PC-3 (cell line): ENCODE measurements at places on chromosomes 16 and 17. TPM values are rescaled to one million over a fixed set of nuclear protein-coding genes. Genes with fewer than 3 reads are reported as not detected.

DNA sequence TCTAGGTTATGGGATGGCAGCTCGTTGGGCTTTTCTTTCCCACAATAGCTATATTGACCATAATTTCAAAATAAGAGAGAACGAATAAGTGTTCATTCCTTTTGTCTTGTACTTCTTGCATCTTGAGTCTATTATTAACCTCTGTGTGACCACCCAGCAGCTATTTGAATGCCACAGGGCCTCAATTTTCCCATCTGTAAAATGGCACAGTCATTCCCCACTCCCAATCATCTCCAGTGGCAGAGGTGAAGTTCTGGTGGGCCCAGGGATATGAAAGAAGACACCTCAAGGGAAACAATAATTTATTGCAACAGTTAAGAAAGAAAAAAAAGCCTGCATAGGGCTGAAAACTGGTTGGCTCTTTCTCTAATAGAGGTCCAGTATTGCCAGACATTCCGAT lies 28.6 kb upstream of the NKD1 start:
- DNase-seq = no peak
- no peak overlapping the region for H3K4me3 ChIP-seq
- H3K27ac ChIP-seq = no peak overlapping the region
- H3K4me1 ChIP-seq = no peaks in the 10 kb centered on the region
- peaks cover 15% of the 10 kb centered on the region; the same call in 1 of the 2 replicates for H3K27me3 ChIP-seq

DNA sequence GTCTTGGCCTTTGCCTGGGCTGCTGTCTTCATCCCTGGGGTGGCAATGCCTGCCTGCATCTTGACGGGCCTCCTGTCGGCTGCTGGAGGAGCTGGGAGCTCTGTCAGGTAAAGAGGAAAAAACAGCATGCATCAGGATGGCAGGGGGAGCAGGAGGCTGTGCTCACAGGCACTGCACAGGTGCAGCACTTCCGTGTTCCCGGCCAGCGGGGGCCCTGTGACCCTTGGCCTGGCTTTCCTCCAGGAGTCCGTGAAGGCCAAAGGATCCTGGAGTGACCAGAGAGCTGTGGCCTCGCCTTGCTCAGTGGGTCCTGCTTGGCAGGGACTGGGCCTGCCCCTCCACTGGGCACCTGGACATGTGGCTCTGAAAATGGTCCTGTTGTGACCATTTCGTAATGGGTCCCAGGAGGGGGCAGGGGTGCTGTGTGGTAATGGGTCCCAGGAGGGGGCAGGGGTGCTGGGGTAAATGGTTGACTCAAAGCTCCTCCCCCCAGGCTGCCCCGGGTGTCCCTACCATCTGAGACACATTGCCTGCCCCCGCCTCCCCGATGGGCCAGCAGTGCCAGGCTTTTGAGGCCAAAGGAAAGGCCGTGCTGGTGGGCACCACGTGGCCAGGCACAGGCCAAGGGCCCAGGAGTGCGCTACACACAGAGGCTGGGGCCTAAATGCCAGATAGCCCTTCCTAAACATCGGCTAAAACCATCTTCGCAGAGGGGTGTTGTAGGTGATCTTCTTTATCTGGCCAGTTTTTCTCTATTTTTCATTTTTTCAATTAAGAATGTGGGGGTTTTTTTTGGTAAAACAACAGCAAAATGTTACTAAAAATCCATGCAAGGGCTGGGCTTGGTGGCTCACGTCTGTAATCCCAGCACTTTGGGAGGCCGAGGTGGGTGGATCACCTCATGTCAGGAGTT lies 4.0 kb upstream of the FASN start:
- H3K4me3 ChIP-seq = no peak overlapping the region
- no peak overlapping the region for H3K27ac ChIP-seq
- no peak for DNase-seq
- H3K4me1 ChIP-seq = peaks cover 34% of the 10 kb centered on the region
- H3K27me3 ChIP-seq = no peaks in the 10 kb centered on the region
- H3K36me3 ChIP-seq = no peaks in the 10 kb centered on the region

- DNase-seq = no peak
- H3K4me3 ChIP-seq = no peak overlapping the region
- no peaks in the 10 kb centered on the region for H3K27me3 ChIP-seq
- no peaks in the 10 kb centered on the region for H3K36me3 ChIP-seq
- H3K27ac ChIP-seq = no peak overlapping the region
Observed at GRCh38 chr16:52613508-52613907, 66.6 kb upstream of the TOX3 start.

DNA sequence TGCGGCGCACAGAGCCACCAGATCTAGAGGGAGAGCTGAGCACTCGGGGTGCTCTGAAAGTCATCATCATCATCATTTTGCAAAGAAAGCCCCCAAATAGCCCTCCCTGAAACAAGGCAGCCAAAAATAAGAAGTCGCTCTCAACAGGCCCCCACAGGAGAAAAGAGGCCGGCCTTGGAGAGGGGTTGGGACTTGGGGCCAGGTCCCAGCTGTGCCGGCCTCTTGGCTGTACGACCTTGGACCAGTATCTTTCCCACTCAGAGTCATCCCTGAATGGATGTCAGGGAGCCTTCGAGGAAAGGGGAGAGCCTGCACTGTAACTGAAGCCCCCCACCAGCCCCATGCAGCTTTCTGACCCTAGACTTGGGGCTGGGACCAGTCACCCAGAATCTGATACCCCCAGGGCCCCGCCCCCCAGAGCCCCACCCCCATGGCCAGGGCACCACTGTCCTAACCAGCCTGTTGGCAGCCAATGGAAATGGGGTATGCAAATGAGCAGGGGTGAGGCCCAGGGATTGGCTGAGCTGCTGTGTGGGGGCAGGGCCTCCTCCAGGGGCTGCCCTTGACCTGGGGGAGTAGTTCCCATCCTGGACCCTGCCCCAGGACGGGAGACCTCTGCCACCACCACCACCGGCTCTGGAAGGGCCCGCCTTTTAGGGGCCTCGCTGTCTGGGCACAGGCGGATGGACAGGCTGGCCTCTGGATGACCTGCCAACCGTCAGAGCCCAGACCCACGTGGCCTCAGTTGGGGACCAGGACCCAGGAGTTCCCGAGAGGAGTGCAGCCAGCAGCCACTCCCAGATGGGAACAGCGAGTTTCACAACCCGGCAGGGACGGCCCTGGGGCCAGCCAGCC lies 15.4 kb downstream of the ZFPM1 start:
- no peak overlapping the region for H3K27ac ChIP-seq
- no peaks in the 10 kb centered on the region for H3K4me1 ChIP-seq
- DNase-seq = peak; percentile 36
- no peak overlapping the region for H3K4me3 ChIP-seq
- H3K36me3 ChIP-seq = no peaks in the 10 kb centered on the region
- H3K27me3 ChIP-seq = no peaks in the 10 kb centered on the region

- H3K27ac ChIP-seq = no peak overlapping the region
- DNase-seq = no peak
- H3K4me1 ChIP-seq = no peaks in the 10 kb centered on the region
- no peaks in the 10 kb centered on the region for H3K27me3 ChIP-seq
Observed at GRCh38 chr16:52896478-52897164, 156.1 kb downstream of the CHD9NB start.

DNA sequence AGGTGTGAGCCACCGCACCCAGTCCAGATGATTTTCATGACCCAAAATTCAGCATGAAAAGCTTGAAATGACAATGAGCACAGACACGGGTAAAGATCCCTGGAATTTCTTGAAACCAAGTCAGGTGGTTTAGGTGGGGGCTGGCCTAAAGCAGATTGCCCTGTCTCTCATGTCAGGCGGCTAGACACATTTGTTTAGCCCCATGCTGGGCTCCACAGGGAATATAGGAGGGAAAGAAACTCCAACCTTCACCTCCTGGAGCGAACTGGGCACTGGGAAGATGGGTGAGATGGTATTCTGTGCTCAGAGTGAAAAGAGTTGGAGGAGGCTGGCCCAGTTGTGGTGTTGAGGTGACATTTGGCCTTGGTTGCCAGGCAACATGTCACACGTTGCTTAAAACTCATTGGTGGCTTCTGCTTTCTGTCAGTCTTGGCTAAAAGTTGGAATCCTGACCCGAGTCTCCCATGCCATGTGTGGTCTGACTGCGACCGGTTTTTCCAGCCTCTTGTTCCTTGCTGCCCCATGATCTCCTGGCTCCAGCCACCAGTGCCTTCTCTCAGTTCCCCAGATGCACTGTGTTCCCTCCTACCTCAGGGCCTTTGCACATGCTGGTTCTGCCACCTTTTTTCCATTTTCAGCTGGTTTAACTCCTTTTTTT lies 113.7 kb downstream of the ABCC6 start:
- DNase-seq = no peak
- peaks cover 5% of the 10 kb centered on the region; the same call in 1 of the 2 replicates for H3K36me3 ChIP-seq
- H3K27ac ChIP-seq = no peak overlapping the region
- no peak overlapping the region for H3K4me3 ChIP-seq

- no peak overlapping the region for H3K27ac ChIP-seq
- peaks cover 21% of the 10 kb centered on the region for H3K4me1 ChIP-seq
- H3K4me3 ChIP-seq = no peak overlapping the region
- no peak for DNase-seq
- H3K36me3 ChIP-seq = no peaks in the 10 kb centered on the region
Observed at GRCh38 chr17:3961564-3962047, 2.6 kb downstream of the ATP2A3 start.

- H3K36me3 ChIP-seq = no peaks in the 10 kb centered on the region
- no peak overlapping the region for H3K4me3 ChIP-seq
- no peak overlapping the region for H3K27ac ChIP-seq
- DNase-seq = peak; percentile 62
- H3K27me3 ChIP-seq = no peaks in the 10 kb centered on the region; the same call in 1 of the 2 replicates
- H3K4me1 ChIP-seq = peaks cover 6% of the 10 kb centered on the region; the same call in 1 of the 2 replicates
Observed at GRCh38 chr17:52181782-52182181, 23.3 kb upstream of the CA10 start.

GRCh38 chr16:26712876-26713275 lies 353.9 kb upstream of the C16orf82 start:
- H3K27ac ChIP-seq = no peak overlapping the region
- H3K4me1 ChIP-seq = no peaks in the 10 kb centered on the region
- DNase-seq = no peak
- no peaks in the 10 kb centered on the region for H3K36me3 ChIP-seq
- H3K27me3 ChIP-seq = no peaks in the 10 kb centered on the region

- H3K27me3 ChIP-seq = no peaks in the 10 kb centered on the region
- H3K4me1 ChIP-seq = no peaks in the 10 kb centered on the region
- no peak for DNase-seq
- H3K27ac ChIP-seq = no peak overlapping the region
- H3K4me3 ChIP-seq = no peak overlapping the region
- H3K36me3 ChIP-seq = no peaks in the 10 kb centered on the region
Observed at GRCh38 chr17:34556931-34557330, 22.5 kb upstream of the TMEM132E start.

GRCh38 chr17:41913798-41914197 lies 5.0 kb downstream of the ACLY start:
- H3K36me3 ChIP-seq = peaks cover 24% of the 10 kb centered on the region; the same call in 1 of the 2 replicates
- H3K27me3 ChIP-seq = no peaks in the 10 kb centered on the region
- no peak for DNase-seq
- no peak overlapping the region for H3K4me3 ChIP-seq

DNA sequence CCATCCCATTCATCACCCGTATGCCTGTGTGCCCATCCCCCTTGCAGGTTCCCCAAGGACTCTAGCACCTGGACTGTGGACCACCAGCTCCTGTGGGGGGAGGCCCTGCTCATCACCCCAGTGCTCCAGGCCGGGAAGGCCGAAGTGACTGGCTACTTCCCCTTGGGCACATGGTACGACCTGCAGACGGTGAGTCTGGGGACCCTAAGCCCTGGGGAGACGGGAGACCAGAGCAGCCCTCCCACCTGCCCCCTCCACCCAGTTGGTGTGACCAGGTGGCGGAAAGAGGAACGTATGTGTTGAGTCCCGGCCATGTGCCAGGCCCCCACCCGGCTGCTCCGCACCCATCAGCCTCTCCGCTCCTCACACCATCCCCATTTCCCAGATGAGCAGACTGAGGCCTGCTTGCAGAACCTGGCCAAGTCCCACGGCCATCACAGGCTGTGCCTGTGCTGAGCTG lies 15.6 kb downstream of the GAA start:
- no peak overlapping the region for H3K4me3 ChIP-seq
- H3K4me1 ChIP-seq = no peaks in the 10 kb centered on the region

The HOXB9 gene
- 7.0 and 8.3 TPM in 2 replicates for total RNA-seq

The KARS1 gene
- total RNA-seq = 137 and 148 TPM in 2 replicates

The PIK3R6 gene
- not detected in 2 replicates for total RNA-seq
